Bone marrow (tissue), 2 donors: ENCODE measurements at places on chromosomes 11 and 22.

GRCh38 chr11:9748361-9748970 is 84.6 kb downstream of the SWAP70 start:
- DNase-seq: peak; percentile 93

DNA sequence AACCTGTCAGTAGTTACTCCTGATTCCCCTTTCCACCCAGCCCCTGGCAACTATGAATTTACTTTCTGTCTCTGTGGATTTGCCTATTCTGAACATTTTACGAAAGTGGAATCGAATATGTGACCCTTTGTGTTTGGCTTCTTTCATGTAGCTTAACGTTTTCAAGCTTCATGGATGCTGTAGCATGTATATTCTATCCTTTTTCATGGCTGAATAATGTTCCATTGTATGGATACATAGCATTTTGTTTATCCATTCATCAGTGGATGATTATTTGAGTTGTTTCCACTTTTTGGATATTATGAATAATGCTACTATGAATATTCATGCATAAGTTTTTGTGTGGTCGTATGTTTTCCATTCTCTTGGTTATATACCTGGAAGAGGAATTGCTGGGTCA is 9.2 kb upstream of the GLB1L2 start:
- DNase-seq: no peak

- no peak for DNase-seq
Observed at GRCh38 chr22:19018256-19018655, 82.2 kb upstream of the PRODH start.

- DNase-seq: no peak
Observed at GRCh38 chr11:120141113-120141767, 3.3 kb upstream of the TRIM29 start.

- DNase-seq: no peak
Observed at GRCh38 chr11:117825538-117826189, 1.1 kb upstream of the FXYD2 start.

DNA sequence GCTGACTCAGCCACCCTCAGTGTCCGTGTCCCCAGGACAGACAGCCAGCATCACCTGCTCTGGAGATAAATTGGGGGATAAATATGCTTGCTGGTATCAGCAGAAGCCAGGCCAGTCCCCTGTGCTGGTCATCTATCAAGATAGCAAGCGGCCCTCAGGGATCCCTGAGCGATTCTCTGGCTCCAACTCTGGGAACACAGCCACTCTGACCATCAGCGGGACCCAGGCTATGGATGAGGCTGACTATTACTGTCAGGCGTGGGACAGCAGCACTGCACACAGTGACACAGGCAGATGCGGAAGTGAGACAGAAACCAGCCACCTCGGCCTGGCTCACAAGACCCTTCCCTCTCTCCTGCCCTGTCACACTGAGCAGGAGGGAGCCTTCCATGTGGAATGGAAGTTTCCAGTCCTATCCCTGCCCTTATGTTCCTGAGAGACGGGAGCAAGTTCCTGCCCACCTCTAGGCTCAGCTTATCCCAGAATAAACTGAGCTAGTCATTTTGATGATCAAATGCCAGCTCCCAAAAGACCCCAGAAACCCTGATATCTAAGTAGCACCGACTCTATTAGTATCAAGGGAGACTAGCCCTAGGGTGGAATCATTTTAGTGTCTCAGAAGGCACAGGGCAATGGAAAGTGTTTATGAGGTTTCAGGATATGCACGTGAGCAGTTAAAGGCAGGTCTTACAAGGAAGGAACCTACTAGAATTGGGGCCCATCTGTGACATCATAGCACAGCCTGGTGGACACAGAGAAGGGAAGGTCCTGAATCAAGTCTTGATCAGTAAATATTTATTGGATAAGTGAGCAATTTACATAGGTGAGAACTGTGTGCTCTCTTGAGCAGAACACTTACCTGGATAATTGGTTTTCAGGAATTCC is 6.3 kb upstream of the IGLL5 start:
- DNase-seq: no peak

DNA sequence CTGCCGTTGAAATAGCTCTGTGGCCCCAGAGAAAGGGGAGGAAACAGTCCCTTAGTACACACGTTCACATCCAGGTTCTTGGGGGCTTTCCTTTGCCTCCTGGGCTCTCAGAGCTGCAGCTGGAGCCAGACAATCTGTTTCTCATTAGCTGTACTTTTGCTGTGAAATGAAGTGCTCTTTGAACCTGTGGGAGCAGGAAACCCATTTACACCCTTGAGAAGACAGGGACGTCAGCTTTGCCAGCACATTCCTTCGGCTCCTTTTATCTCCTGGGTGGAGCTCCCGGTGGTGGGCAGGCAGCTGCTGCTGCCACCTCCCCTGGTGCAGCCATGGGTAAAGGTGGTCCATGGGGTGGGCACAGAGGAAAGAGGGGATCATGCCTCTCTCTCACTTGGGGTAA is 80.6 kb upstream of the TIMP3 start:
- DNase-seq: no peak

DNA sequence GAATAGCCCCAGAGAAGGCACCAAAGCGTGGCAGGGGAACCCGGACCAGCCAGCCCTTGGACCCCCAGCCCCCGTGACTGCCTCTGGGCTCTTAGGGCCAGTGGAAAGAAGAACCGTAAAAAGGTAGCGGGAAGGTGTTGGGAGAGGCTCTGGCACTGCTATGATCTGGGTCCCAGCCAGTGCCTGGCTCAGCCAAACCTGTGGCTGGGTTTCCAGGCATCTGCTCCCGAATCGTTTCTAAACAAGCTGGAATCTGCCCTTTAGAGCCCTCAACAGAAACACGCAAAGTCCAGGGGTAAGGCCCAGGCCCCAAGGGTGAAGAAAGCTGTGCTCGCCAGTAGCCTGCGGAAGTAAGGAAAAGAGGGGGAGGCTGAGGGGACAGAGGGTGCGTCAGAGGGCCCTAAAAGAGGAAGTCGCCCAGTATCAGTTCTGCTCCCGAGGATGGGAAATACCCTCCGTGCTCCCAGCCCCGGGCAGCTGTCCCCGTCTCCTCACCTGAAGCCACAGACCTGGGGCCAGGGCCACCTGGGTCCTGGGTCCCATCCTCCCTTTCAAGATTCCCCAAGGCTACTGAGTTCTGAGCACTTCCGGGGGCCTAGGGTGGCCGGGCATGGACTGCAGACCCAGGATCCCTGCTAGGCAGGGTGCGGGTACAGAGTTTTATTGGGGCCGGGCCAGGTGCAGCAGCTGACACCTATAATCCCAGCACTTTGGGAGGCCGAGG is 24.7 kb downstream of the IL10RA start:
- peak; percentile 58 for DNase-seq
